ENCODE measurements at places on chromosomes 12 and 14.

- peak; percentile 79 for DNase-seq
Observed at GRCh38 chr12:123034865-123035264, 54.4 kb downstream of the ARL6IP4 start.

GRCh38 chr14:74634481-74634880, 22.4 kb upstream of the LTBP2 start:
- no peak for DNase-seq

DNA sequence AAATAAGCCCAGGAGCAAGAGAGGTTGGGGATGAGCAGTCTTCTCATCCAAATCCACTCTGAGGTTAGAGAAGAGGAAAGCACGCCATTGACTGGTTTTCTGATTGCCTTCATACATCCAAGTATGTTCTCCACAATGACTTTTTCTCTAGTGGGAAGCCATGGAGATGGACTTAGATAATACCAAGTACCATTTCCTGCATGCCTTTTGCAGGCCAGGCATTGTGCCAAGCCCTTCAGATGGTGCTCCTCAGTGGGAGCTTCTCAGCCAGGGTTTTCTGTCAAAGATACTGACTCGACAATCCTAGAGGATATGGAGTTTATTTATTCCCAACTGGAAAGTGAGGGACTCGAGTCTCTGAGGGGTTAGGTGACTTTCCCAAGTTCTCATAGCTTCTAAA, 218.0 kb downstream of the ZFP36L1 start:
- DNase-seq = no peak

DNA sequence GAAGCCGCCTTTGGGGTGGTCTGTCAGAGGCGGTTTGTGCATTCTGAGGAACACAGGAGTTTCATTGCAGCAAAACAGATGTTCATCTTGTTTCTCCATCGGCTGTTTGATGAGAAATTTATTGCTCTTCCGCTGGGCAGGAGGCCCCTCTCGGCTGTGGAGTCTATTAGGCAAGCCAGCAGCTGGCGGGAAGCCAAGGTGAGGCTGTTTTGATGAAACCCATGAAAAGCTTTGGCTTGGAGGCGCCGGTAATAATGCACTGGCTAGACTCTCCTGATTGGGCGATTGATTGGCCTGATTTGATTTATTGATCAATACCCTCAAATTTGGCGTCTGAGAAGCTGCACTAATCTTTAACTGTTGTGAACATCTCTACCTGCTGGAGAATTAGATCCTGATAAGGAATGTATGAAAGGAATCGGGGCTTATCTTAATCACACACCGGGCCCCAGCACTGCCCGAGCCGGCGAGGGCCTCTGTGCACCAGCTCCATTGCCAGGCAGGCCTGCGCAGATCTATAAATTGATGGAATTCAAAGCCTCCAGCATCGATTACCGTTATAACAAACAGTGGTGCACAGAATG, 187.7 kb downstream of the PHETA1 start:
- DNase-seq = no peak

- DNase-seq = no peak
Observed at GRCh38 chr14:21704338-21704737, 30.7 kb upstream of the OR4E1 start.

DNA sequence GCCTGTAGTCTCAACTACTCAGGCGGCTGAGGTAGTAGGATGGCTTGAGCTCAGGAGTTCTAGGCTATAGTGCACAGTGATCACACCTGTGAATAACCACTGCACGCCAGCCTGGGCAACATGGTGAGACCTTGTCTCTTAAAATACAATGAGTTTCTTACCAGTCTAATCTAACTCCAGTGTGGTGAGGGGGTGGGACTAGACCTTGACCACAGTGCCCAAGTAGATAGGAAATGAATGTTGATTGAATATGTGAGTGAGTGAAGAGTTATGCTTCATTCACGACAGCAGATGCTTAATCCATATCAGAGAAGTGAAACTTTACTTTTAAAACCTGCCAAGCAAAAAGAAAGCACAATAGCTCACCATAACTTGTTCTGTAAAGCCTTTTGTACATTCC, 11.2 kb upstream of the AK7 start:
- no peak for DNase-seq

GRCh38 chr14:58646479-58646878, 8.7 kb downstream of the DACT1 start:
- no peak for DNase-seq

GRCh38 chr14:100416921-100417860, 94.1 kb downstream of the SLC25A47 start:
- DNase-seq = peak; percentile 93

- peak; percentile 38 for DNase-seq
Observed at GRCh38 chr14:23562822-23563472, 4.6 kb downstream of the AP1G2 start.

GRCh38 chr12:126607867-126608266, 1542.6 kb downstream of the AACS start:
- DNase-seq = no peak

DNA sequence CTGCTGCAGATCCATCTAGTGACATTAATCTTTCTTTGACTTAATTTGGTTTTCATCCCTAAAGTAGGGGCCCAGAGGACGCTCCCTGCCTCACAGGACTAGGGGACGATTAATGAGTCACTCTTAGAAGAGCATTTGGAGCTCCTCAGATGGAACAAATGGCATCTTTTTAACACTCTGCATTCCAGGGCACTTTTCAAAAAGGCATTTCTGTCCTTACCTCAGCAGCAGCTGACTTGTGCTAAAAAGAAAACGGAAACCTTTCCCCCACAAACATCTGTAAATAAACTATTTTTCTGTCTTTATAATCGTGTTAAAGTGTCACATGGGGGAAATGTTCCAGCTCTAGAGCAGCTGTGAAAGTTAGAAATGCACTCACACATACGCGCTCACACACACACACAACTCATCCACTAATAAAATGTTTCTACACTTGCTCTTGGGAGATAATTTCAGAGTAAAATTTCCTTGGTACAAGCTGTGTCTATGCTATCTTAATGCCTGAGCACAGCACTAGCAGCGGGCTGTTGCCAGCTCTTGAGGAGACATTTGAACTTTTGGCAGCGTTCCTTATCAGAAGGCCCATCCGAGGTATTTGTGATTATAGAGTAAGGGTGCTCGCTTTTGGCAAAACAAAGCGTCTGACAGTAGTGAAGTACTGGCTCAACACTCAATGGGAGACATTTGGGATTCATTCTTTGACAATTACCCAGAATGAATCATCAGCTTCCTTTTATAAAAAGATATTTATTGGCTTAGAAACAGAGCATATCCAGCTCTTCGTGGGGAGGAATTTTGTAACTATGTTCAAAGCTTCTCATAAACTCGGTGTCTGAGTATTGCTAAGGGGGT, 141.3 kb downstream of the PLXNC1 start:
- peak; percentile 65 for DNase-seq

DNA sequence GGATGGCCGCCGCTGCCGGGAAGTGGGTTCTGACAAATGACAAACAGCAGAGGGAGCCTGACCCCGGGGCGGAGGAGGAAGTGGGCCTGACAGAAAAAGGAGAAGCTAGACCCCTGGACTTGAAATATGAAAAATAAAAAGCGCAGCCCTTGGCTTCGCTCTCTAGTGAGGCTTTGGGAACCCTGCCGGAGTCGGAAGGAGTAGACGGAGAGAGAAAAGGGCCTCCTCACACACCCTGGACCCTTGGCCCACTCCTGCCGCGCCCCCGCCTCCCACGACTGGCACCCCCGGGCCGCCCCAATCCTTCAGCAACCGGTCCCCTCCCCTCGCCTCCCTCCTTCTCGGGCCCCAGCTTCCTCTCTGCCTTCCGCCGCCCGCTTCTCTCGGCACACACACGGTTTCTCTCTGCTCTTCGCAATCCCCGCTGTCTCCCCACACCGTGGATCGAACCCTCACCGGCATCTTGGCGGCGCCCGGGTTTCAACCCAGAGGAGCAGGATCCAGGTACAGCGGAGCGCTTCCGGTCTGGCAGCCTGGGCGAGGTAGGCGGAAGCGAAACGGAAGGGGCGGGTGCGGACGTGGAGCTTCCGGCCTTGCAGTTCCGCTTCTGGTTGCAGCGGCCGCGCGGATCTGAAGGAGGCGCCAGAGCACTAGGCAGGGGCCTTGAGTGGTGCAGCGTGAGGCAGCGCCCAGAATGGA, at the start of gene ARPC3:
ARPC3 (minus strand) TSS at position 539 of the 699 bp plus-strand sequence; CDS start at position 462, 77 bp downstream.
- peak; percentile 92 for DNase-seq

DNA sequence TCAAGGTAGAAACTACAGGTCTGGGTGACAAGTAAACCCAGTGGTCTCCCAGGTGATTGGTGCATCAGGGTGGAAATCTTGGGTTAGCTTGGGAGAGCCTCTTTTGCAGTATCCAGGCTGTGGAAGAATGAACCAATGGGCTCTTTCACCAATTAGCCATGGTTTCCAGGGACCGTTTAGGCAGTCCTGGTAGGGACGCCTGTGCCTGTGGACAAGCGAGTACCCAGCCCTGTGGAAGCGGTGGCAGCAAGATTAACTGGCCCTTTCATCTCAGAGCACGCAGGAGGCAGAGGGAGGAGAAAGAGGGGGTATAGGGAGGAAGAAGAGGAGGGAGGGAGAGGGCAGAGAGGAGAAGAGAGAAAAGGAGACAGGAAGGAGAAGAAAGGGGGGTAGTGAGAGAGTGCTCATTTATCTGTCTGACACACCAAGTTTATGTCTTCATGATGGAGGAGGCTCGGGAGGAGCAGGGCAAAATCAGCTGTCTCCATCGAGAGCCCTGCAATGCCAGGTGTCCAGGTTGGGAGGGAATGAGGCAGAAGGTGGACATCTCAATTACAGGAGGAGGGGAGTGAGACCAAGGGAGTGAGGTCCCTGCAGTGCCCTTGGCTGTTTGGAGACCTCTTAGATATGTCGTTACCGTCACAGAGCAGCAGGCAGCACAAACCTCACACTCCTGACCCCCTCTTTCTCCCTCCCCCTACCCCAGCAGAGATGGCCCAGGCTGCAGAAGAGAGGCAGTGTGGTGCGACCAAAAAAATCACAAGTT, 4.6 kb upstream of the ZDHHC22 start:
- no peak for DNase-seq

GRCh38 chr14:50835280-50835679, 4.3 kb upstream of the NIN start:
- no peak for DNase-seq

DNA sequence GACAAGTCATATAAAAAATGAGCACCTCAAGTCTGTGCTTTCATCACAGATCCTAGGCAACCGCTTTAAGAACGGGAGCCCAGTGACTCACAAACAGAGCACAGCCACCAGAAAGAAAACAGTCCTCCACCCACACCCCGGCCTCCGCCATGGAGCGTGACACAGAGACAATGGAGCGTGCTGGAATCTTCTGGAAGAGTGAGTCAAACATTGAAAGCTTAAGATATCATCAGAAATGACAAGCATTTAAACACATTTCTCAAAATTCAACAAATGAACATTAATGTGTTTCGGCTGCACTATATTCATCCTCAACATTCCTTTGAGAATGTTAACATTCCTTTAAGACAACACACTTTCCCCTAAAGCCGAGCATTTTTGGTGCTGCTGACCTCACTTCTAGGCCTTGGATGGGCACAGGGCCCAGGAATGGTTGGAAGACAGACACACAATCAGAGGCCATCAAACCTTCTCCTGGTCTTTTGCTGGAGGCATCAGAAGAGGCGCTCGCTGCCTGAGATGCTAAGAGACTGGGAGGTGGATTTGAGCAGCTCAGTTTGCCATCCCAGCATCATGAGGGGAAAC, 23.6 kb upstream of the TMEM132D start:
- DNase-seq = peak; percentile 77

DNA sequence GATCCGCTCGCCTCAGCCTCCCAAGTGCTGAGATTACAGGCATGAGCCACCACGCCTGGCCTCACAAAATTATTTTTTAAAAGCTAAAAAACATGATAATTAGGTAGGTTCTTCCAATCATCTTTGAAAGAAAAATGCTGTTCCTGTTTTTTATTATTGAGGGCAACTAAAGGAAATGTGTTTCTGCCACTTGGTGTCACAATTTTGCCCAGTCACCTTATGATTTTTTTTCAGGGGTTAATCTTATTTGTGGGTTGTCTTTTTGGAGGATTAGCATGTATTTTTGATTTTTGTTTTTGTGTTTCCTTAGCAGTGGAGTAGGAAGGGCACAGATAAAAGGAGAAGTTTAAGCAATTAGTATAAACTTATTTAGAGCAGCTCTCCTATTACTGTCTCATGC, 79.8 kb downstream of the PRORP start:
- DNase-seq = no peak

- no peak for DNase-seq
Observed at GRCh38 chr14:88507208-88507607, 47.6 kb downstream of the PTPN21 start.

GRCh38 chr12:132664206-132665148, 22.7 kb downstream of the POLE start:
- DNase-seq = no peak

DNA sequence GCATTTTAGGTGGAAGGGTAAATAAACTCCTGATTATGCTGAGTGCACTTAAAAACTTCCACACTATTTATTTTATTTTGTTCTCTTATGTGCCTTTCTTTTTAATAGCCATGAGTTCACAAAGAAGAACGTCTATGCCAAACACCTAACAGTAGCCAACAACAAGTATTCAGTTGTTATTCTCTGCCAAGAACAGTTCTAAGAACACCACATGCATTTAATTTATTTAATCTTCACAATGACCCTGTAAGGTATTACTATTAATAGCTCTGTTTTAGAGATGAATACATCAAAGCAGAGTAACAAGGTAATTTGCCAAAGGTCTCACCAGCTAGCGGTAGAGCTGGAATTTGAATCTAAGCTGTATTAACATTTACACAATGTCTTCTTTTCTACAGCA, 240.1 kb downstream of the ALG10B start:
- no peak for DNase-seq

DNA sequence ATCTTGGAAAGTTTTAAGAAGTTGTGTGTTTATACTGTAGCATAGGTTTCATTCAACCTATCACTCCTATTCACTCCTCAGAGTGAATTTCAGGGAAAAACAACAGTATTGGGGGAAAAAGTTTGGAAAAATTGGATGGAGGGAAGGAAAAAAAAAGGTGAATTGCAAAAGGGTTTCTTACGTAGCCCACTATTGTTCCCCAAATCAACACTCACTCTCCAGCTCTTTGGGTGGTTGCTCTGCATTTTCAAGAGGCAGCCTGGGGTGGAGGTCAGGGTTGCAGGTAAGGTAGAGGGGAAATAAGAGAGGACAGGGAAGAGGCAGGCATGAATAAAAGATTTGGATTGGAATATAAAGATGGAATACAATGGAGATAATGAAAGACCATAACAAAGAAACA, 42.3 kb downstream of the BORCS5 start:
- DNase-seq = no peak

DNA sequence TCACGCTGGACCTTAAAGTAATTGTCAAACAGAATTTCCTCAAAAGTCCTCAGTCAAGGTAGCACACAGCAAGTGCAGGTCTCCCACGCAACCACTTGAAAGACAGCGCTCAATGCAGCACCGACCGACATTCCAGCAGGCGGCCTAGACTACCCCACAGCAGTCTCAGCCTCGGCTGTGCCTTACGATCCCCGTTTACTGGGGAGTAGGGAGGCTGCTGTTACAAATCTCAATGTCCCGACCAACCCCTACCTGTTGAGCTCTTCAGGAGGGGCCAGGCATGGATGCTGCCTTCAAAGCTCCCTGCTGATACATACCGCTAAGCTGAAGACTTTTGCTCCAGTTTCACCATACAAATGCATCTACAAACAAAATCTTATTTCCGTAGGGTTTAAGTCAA, 21.8 kb downstream of the VPS37B start:
- no peak for DNase-seq

- peak; percentile 34 for DNase-seq
Observed at GRCh38 chr14:90808759-90809529, 7.3 kb downstream of the TTC7B start.
